ENCODE measurements at places on chromosomes 7 and 10.

- no peak for DNase-seq
- H3K27ac ChIP-seq = no peak overlapping the region
- H3K4me3 ChIP-seq = no peak overlapping the region
- no peaks in the 10 kb centered on the region for H3K4me1 ChIP-seq
- no peaks in the 10 kb centered on the region for H3K36me3 ChIP-seq
- H3K27me3 ChIP-seq = peaks cover 64% of the 10 kb centered on the region
Measured at GRCh38 chr7:104096683-104097082, 107.2 kb upstream of the RELN start.

GRCh38 chr10:72567889-72568640 lies 57.8 kb downstream of the MICU1 start:
- H3K27me3 ChIP-seq = no peaks in the 10 kb centered on the region
- DNase-seq = no peak
- H3K27ac ChIP-seq = no peak overlapping the region
- 0 out of 2 replicates have a peak, but pooled peaks cover 3% of the 10 kb centered on the region for H3K36me3 ChIP-seq
- H3K4me3 ChIP-seq = no peak overlapping the region
- no peaks in the 10 kb centered on the region for H3K4me1 ChIP-seq

- no peak overlapping the region for H3K27ac ChIP-seq
- no peaks in the 10 kb centered on the region for H3K27me3 ChIP-seq
- H3K36me3 ChIP-seq = no peaks in the 10 kb centered on the region
- DNase-seq = no peak
Measured at GRCh38 chr10:107686095-107686494, 521.6 kb upstream of the SORCS1 start.

DNA sequence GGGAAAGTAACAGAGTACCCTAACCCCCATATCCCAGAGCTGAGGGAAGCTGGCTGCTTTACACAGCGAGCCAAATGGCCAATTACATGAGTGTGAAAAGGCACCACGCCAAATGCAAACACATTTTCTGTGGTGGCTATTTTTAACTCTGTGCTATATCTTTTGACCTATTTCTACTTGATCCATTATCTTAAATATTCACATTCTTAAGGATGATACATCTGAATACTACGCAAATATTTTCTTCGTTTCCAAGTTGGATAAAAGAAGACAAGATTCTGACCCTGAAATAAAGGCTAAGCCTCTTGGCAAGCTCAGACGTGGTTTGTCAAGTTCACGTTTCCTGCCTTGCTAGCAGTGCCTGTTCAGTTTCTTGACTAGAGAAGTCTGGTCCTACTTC lies 146.7 kb upstream of the TMEM196 start:
- H3K36me3 ChIP-seq = no peaks in the 10 kb centered on the region
- peak; percentile 64 for DNase-seq
- peaks cover 17% of the 10 kb centered on the region for H3K4me1 ChIP-seq
- no peak overlapping the region for H3K27ac ChIP-seq

GRCh38 chr10:119768455-119769094 lies 42.7 kb downstream of the INPP5F start:
- peaks cover 11% of the 10 kb centered on the region for H3K4me1 ChIP-seq
- H3K27me3 ChIP-seq = no peaks in the 10 kb centered on the region
- no peaks in the 10 kb centered on the region for H3K36me3 ChIP-seq
- no peak for DNase-seq
- no peak overlapping the region for H3K4me3 ChIP-seq
- no peak overlapping the region for H3K27ac ChIP-seq

DNA sequence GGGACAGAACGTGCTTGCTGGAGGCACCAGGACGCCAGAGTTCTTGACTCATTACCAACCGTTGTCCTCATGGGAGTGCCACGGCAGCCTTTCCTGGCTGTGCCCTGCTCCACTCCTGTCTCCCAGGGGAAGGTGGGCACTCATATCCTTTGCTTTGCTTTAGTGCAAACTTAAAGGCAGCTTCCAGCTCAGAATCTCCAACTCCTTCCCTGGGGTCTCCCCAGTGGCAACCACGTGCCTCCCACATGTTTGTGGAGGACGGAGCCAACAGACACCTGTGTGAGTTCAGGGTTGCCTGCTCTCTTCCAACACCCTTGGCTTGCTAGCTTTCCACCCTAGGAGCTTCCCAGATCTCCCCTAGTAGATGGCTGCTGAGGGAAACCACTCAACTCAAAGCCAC lies 52.0 kb upstream of the HMX3 start:
- no peak for DNase-seq
- H3K4me1 ChIP-seq = no peaks in the 10 kb centered on the region
- H3K4me3 ChIP-seq = no peak overlapping the region
- H3K36me3 ChIP-seq = no peaks in the 10 kb centered on the region
- no peaks in the 10 kb centered on the region for H3K27me3 ChIP-seq
